CD4-positive, alpha-beta T cell (primary cell): ENCODE measurements at places on chromosomes 7 and 10.

- no peak for DNase-seq
Observed at GRCh38 chr10:15137636-15138035, 30.9 kb downstream of the NMT2 start.

DNA sequence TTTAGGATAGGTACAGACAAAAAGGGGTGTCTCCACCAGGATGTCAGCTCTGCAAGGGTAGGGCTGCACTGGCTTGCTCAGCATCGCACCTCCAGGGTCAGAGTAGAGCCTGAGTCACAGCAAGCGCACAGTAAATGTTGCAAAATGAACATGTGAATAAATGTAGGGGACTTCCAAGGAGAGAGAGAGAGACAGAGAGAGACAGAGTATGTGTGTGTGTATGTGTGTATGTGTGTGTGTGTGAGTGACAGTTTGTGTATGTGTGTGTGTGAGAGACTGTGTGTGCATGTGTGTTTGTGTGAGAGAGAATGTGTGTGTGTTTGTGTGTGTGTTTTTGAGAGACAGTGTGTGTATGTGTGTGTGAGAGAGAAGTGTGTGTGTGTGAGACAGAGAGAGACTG, 163.3 kb downstream of the RPS24 start:
- no peak for DNase-seq

GRCh38 chr10:129717816-129718547, 246.1 kb downstream of the EBF3 start:
- no peak for DNase-seq

- no peak for DNase-seq
Observed at GRCh38 chr7:41582116-41582515, 120.8 kb downstream of the INHBA start.

- no peak for DNase-seq
Observed at GRCh38 chr10:24382979-24383663, 174.2 kb downstream of the KIAA1217 start.

DNA sequence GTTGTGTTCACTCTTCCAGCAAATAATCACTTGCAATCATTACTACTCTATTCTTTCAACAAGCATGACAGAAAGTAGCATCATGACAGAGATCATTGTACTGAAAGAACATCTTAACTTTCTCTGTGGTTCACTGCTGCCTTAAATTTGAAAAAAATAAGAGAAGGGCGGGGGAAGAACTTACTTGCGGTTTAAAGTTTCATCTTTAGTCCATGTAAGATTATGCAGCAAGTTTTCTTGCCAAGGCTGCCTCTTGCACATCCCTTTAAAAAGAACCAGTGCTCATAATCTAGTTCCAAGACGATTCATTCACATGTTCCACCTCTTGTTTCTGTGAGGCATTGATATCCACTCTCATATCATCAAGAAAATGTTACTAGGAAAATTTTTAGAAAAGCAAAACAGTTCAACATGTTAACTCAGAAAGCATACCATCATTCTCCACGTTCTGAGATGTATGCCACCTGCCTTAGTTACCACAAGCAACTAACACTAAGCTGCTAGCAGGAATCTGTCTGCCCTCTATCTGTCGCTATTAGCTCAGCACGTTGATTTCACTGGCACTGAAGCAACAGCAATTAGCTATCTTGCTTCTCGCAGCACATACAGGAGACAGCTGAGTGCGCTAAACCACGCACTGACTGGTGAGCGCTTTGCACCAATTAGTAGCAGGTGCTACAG, at the start of gene PCDH15:
Gene PCDH15, minus strand, starts transcription at position 491 of the 681 bp plus-strand sequence. CDS start 136,969 bp downstream, outside the sequence.
- no peak for DNase-seq

DNA sequence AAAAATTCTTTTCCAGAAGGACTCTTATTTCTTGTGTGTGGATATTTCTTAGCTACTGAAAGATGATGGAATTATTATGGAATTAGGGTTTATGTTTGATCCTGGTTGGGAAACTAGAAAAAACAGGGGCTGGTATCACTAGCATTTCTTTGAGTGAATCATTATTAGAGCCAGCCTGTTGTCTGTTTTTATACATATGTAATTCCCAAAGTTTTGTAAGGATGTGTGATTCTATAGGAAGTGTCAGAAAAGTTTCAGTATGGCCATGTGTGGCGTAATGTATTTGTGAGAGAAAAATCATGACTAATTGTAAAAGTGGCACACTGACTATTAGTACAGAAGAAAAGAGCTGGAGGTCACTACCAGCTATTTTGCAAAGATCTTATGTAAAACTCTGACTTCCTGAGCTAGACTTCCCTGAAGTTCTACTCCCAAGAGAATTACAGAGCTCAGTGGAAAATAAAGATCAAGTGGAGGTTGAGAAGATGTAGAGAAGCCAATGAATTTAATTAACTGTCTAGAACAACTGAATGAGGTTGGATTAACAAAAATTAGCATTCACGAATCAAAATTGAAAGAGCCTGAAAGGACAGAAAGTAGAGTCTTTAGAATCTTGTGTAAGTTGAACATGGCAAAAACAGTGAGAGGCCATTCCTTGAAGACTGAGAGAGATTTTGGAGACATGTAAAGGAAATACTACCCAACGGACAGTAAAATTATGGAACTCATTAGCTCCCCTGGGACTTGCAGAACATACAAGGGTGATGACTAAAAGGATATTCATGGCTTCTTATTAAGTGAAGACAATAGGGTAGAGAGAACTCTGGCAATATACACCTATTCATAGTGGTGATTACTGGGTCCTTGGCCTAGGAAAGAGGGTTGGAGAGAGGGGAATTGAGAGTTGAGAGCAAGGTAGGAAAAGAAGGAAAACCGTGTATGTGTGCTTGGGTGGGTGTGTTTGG, 12.5 kb downstream of the ZNF365 start:
- DNase-seq = no peak

- DNase-seq = no peak
Observed at GRCh38 chr10:43921881-43922280, 273.2 kb upstream of the ZNF32 start.

DNA sequence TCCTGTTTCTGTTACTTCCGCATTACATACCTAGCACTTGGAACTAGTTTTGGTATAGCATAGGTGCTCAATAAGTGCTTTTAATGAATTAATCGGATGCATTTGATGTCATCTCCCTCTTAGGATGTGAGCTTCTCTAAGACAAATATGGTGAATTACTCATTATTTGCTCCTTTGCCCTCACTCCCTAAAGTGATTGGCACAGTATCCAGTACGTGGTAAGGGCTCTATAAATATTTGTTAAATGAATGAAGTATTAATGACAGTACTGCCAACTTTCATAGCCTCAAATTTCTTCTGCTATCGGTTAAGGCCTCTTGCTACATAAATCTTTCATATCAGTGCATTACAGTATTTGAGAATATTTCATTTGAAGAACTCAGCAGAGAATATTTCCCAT, 75.9 kb upstream of the ARID5B start:
- no peak for DNase-seq

DNA sequence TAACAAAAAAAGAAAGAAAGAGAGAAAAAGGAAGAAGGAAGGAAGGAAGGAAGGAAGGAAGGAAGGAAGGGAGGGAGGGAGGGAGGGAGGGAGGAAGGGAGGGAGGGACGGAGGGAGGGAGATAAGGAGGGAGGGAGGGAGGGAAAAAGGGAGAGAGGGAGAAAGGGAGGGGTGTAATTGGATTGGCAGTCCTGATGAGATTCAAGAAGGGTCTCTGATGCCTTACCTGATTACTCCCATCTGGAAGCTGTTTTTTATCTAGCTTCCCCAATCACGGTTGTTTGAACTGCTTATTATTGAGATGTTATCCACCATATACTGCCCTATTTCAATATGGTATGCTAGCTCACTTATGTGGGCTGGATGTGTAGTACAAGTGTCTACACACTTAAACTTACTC, 27.3 kb downstream of the GNG11 start:
- no peak for DNase-seq

DNA sequence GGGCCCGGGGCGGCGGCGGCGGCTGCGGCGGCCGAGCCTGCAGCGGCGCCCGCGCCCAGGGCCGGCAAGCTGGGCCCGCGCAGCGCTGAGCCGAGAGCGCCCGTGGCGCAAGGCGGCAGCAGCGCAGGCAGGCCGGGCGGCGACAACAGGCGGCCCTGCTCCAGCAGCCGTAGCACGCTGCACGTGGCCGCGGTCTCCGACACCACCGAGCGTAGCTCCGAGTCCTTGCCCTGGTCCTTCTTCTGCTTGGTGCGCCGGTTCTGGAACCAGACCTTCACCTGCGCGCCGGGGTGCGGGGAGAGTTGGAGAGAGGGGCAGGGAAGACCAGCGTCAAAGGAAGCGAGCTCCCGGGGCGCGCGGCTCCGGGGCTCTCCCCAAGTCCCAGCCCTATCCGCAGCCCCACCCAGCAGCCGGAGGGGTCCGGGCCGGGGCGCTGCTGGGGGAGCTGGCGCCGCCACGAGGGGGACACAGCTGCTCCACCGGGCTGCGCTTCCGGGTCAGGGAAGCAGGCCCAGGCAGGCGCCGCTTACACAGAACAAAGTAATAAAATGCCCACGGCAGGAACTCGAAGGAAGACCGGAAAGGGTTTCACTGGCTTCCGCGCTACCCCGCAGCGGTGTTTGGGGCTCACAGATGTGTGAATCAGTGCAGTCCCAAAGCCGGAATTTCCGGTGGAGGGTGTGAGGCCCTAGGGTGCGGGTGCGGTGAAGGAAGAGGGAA, 3.6 kb downstream of the VAX1 start:
- no peak for DNase-seq

- no peak for DNase-seq
Observed at GRCh38 chr7:33101906-33102305, 7.3 kb downstream of the RP9 start.

DNA sequence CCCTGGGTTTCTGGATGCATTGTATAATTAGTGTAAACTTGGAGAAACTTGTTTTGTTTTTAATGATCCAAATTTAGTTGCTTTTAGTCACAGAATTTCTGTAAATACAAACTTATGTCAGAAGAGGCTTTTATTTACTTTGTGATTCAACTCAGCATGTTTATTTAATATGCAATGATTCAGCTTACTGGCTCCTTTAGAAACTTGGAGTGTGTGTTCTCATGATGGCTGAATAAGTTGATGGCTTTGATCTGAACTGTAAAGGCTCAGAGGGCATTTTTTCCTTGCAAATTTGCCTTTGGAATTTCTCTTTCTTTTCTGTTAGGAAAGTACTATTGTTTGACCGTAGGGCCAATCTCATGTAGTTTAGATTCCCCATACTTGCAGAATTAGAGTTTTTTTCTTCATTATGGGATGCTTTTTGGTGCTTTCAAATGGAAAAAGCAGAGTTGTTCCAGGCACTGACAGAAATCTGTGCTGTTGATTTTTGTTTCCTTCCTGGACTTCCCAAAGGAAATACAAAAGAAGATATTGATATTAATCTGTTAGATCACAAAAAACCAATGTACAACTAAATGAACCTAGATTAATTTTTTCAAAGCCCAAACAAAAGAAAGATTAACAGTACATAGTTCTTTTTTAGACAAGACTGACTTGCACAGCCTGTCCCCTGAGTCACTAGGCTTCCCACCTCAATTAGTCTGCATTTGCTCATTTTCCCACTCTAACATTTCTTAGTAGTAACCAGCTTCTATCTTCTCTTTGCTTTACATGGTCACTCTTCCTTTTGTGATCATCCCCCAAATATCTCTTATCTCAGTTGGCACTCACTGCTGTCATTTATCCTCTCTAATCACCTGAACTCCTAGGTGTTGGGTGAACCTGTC, 96.8 kb upstream of the AGR3 start:
- no peak for DNase-seq

GRCh38 chr10:79145517-79146470, 77.0 kb downstream of the ZMIZ1 start:
- no peak for DNase-seq

DNA sequence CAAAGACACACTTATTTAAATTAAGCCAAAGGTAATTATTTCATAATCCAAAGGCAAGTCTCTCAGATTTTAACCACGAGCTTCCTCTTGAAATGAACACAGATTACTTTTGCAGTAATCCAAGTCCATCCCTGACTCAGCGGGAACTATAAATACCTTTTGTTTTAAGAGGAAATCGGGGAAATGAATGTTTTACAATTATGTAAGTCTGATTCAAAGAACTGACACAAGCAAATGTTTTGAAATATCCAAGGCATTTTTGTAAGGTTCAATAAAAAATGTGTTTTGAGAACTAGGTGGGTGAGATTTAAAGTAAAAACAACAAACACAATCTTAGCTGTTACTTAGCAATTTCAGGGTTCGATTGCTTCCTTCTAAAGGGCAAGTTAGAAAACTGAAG, 179.8 kb upstream of the ASAH2 start:
- no peak for DNase-seq

DNA sequence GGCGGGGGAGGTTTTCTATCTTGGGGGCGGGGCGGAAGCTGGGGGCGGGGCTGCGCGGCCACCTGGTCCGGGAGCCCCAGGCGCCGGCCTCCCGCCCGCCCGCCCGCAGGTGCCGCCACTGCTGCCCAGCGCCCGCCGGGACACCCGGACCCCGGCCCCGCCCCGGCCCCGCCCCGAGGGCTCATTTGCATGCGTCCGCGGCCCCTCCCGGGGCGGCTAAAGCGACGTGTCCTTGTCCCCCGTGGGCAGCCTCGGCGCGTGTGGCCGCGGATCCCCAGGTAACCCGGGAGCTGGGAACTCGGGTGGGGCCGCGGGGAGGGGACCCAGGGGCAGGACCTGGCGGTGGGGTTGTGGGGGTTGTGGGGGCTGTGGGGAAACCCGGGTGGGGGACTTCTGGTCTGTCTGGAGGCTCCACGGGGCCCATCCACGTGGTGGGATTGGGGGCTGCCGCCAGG, at the start of gene BHLHA15:
Gene BHLHA15, plus strand, starts transcription at position 219 of the 455 bp plus-strand sequence. CDS start 871 bp downstream, outside the sequence.
- peak; percentile 58 for DNase-seq

DNA sequence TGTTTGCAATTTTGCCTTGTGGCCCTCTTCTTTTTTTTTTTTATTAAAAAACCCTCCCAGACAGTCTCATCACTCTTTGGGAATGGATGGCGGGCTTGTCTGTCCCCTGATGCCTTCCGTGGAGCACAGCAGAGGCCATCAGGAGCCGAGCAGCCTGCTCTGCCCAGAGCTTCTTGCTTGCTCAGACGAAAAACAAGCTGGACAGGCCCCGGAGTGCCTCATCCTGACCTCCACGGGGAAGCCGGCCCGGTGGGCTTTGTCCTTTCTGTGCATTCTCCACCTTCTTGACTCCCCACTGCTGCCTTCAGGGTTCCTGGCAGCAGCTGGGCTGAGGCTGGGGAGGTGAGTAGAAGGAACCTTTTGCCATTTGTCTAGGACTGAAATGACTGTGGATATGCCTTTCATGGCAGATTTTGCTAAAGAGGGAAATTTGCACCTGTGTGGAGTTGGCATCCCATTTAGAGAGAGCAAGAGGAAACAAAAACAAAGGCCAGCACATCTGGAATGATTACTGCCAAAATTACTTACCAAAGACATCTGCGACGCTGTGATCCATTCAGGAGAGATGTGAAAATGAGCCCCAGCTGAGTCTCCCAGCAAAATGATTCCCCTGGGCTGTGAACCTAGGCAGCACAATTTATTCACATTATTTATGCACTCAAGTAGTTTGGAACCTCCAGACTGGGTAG, 108.3 kb downstream of the AOAH start:
- no peak for DNase-seq
